ENCODE measurements at places on chromosomes 3 and 15.

DNA sequence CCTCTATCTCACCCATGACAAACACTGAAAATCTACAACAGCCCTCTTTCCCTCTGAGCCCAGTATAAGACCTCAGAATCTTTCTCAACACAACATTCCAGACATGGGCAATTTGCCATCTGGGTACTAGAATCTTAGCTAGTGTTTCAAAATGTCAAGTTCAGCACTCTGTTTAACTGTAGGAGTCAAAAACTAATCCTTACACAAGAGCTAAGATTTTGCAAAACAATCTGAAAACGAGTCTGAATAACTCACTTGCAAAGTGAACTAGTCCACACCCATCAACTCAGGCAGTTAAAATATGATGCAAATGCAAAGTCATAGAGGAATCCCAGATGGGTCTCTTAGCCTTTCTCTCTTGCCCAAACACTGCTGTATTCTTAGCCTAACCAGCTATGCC, 67.8 kb downstream of the GPR176 start:
- DNase-seq = no peak

GRCh38 chr3:194251461-194251860, 99.7 kb downstream of the CPN2 start:
- no peak for DNase-seq

DNA sequence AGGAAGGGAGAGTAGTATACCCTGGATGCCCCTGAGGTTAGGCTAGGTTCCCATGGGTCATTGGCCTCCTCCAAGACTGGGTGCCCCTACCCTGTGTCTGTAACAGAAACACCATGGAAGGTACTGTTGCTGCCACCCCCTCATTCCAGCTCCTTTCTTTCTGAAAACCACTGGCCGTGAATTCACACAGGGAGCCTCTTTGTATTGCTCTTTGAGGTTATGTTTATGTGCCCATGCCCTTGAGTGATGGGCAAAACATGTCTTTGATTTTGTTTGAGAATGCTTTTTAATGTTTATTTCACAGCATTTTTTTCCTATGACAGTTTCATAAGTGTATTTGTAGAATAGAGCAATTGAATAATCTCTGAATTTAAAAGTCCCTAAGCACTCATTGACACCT, 79.7 kb downstream of the RARB start:
- DNase-seq = no peak

- no peak for DNase-seq
These were observed 656.3 kb upstream of the TGFBR2 start for GRCh38 chr3:29949940-29950616.

DNA sequence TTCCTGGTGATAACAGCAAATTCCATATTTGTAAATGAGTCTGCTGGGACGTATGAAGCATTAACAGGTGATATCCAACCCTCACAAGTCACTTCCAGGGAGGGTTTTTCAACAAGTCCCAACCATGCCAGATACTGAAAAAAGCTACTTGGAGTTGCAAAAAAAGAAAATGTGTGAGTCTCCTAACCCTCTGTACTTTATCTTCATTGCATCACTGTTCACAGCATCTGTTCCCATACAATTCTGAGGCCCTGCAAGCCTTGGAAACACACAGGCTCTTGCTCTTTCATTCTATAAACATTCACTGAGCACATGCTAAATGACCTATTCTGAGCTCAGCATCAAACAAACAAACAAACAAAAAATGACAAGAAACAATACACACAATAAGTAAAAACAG, 120.8 kb downstream of the RFTN1 start:
- DNase-seq = no peak

DNA sequence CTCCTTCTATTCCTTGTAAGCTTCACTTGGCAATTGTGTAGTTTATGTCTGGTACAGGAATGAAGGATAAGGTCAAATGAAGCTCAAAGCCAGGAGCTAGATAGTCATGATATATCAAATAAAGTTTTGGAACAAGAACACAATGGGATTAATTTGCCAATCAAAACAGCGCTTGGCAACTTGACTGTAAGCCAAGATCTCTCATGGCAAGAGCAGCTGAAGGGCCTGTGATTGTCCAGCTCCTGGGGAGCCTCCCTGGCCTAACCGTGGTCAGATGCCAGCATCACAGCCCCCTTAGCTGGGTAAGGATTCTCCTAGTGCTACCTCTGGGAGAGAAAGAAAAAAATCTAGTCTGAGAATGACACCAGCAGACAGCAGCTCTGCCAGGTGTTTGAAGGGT, 97.2 kb downstream of the LIPC start:
- no peak for DNase-seq

DNA sequence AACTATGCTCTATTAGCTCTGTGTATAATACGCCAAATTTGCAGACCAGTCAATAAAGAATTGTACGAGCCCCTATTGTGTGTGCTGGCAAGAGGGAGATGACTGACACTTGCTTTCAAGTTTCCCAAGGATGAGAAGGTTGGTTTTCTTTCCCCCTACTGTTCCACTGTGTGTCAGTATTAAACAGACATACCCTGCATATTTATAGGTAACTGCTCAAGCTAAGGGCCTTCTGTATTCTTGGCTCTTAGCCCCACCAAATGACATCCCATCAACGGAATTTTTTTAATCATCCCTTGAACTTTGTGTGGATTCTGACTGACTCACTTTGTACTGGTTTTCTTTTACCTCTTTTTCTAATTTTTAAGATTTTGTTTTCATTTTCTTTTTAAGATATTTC, 60.6 kb upstream of the GYG1 start:
- DNase-seq = no peak

- no peak for DNase-seq
These were observed 252.1 kb upstream of the ADAMTS9 start for GRCh38 chr3:64939747-64940450.

- no peak for DNase-seq
These were observed 16.1 kb upstream of the GCNT3 start for GRCh38 chr15:59595434-59595915.

GRCh38 chr15:55237219-55238130, 40.7 kb upstream of the RSL24D1 start:
- no peak for DNase-seq

- DNase-seq = no peak
These were observed 776.5 kb downstream of the ROBO2 start for GRCh38 chr3:77816366-77816765.

All from CD4-positive, alpha-beta T cell treated with Interleukin-21 for 1 hour (primary cell).